ENCODE measurements at places on chromosomes 1 and 21.
A peak's percentile ranks its signal among the peaks of the same experiment; 100 is the strongest.

- DNase-seq = no peak
These were observed 4.2 kb downstream of the ADORA3 start for GRCh38 chr1:111499026-111499785.

DNA sequence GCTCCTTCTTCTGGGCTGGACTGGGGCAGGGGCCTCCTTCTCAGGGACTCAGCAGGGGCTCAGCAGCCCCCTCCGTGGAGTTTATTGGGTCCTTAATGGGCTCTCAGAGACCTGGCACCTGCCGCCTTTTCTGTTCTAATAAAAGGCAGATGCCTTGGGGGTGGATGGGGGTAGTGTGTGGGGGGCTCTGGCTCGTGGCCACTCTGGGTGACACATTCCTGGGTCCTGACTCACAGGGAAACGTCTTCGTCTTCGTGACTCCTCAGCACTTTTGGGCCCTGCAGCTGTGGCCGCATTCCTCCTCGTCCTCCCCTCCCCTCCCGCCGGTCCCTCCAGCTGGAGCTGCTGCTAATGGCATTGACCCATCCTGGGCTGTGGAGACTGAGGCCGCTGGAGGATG lies 107.8 kb upstream of the WNT4 start:
- DNase-seq = no peak

- no peak for DNase-seq
These were observed 804.6 kb upstream of the ADGRL4 start for GRCh38 chr1:79811173-79811572.

DNA sequence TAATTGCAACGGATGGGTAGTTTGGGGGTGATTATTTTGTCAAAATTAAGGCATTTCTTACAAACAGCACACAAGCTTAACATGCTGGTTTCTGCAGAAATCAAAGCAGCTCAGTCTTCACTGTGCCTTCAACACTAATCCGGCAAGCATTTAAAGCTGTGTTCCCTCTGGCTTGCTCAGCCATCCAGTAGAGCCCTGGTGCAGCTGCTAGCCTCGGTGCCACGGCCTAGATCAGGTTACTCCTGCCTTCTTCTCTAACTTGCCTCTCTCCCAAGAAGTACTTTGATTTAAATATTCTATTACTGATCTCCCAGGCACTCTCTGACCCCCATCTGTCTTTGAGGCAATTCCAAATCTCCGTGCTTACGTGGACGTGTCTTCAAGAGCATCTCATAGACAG lies 85.6 kb downstream of the GREM2 start:
- DNase-seq = no peak

DNA sequence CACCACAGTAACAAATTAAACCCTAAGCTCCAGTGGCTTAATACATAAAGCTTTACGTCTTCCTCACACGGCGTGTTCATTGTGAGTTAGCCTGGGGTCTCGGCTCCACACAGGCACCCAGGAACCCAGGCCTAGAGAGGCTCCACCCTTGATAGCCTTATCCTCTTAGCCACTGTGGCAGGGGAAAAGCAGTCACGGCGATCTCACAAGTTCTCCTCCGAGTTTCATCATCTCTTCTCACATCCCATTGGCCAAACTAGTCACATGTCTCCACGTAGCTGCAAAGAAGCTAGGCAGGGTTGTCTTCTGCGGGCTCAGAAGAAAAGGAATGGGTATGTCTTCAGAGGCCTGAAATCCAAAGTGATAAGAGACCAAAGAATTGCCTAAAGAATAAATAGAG lies 122.3 kb upstream of the GRIK3 start:
- no peak for DNase-seq

DNA sequence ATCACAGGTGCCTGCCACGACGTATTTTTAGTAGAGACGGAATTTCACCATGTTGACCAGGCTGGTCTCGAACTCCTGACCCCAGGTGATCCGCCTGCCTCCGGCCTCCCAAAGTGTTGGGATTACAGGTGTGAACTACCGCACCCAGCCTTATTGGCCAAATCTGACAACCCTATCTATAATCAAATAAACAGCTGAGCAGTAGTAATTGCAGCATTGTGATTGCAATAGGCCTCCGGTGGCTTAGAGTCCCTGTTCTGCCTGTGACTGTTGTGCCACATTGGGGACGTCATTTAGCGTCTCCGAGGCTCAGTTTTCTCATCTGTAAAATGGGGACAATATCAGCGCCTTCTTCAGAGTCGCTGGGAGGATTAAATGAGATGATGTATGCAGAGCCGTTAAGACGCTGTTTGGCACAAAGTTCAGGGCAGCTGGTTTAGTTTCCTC lies 569 bp upstream of the CAPN2 start:
- DNase-seq = no peak

- peak; percentile 64 for DNase-seq
These were observed 38.6 kb upstream of the RCAN3 start for GRCh38 chr1:24463776-24464735.

- no peak for DNase-seq
These were observed 7.9 kb downstream of the SORT1 start for GRCh38 chr1:109389638-109390341.

GRCh38 chr1:199508653-199509052 lies 518.9 kb upstream of the NR5A2 start:
- no peak for DNase-seq

DNA sequence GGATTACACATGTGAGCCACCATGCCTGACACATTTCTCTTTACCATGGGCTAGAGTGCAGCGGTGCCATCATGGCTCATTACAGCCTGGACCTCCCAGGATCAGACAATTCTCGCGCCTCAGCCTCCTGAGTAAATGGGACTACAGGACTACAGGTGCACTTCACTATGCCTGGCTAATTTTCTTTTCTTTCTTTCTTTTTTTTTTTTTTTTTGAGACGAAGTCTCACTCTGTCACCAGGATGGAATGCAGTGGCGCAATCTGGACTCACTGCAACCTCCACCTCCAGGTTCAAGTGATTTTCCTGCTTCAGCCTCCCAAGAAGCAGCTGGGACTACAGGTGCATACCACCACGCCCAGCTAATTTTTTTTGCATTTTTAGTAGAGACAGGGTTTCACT lies 14.8 kb upstream of the KIF1B start:
- DNase-seq = no peak

- DNase-seq = no peak
These were observed 2.6 kb downstream of the PRDM2 start for GRCh38 chr1:13702425-13703127.

DNA sequence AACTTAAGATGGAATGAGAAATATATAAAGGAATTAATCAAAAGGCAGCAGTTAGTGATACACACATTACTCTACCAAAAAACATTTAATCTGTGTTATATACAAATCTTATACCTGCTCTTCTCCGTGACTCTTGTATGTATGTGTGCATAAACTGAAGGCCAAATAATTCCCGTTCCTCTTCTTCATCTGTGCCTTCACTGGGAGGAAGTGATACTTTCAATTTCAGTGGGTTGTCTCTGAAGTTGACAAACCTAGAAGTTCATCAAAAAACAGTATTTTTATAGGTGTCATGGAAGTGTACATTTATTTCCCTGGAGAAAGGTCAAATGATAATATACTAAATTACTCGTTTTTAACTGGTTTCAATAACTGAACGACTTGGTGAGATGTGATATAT lies 19.3 kb downstream of the TRMT13 start:
- no peak for DNase-seq

DNA sequence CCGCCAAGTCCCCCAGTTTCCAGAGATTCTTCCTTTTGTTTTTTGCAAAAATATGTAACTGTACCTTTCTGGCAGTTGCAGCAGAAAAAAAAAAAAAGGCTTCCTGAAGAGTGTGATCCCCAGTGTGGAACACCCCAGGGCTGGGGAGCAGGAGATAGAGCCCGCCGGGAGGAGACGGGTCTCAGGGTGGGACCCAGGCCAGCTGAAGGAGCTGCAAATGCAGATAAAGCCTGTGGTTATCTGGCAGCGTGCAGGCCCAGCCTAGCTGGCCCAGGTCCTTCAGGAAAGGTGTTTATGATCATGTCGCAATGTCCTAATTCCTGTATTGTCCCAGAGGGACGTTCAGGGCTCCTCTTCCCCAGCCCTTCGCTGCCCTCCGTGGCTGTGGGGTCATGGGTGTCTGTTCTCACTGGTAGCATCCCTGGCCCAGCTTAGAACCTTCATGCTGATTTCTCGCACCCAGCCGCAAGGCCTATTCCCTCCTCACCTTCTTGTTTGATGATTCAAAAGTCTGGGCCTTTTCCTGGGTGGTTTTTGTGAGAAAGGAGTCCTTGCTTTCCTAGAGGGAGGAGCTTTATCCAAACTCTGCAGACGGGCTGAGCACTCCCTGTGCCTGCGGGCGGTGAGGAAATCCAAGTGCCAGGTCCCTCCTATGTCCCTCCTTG lies 26.2 kb downstream of the RNF187 start:
- no peak for DNase-seq

DNA sequence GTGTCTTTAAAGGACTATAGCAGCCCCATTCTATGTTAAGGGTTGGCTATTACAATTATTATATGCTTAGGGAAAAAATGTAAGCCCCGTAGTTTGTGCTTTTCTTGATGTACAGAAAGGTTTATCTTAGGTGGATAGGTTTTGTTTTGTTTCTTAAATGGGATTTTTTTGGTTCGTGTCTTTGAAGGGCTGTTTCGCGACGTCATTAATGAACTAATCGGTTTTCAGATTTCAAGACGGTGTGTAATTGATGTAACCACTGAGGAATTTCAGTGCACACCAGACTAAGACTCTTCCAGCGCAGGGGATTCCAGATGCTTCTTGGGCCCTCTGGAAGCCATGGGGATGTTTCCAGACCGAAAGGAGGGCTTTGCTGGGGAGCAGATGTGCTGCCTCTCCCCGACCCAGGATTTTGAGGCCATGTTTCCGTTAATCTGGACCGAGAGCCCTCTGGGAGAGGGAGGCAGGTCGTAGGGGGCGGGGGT lies 4.8 kb upstream of the SIM2 start:
- DNase-seq = no peak

DNA sequence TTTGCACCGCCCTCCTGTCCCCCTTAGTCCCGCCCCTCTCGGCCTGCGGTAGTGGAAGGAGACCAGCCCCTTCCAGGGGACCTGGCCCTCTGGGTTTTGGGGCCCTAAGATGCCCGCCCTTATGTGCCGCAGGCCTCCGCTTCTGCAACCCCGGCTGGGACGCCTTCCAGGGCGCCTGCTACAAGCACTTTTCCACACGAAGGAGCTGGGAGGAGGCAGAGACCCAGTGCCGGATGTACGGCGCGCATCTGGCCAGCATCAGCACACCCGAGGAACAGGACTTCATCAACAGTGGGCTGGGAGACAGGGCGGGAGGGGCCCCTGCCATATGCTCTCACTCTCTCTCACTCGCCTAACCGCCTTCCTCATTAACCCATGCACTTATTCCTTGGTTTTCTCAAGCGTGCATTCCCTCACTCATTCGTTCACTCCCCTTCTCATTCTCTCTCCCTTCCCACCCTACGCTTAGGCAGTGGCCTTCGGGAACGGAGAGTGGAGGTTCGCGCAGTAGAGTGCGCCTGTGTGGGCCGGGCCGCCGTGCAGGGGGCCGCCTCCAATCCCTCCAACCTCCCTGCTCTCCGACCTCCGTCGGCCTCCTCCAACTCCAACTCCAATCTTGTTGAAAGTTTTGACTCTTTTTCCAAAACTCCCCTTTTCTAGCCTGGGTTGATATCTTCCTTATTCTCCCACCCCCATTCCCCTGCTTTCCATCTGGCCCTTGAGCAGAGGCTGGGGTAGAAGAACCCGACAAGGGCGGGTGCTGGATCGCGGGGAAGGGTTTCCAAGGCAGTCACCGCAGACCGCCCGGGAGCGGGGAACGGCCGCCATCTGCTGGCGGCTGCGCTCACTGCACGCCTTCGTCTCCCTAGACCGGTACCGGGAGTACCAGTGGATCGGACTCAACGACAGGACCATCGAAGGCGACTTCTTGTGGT lies 15.2 kb downstream of the BCAN start:
- DNase-seq = no peak

DNA sequence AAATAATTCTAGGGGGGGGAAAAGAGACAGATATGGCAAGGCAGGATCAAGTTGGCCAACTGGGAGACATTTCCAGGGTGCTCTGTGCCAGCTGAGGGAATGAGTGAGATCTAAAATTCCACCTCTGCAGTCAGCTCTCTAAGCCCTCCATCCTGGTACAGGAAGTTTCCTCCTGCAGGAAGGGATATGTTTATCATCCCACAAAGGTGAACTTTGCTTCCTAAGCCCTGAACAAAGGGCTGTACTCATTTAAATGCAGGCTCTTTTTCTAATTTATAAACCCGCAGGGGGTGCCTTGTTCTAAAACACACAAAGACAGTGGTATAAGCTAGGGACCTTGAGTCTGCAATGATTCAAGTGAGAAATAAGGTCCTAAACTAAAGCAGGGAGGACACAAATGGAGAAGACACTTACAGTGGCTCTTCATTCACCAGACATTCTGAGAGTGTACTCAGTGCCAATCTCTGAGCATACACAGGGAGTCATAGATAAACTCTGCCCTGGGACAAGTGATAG lies 3.6 kb upstream of the TNFSF4 start:
- DNase-seq = no peak

DNA sequence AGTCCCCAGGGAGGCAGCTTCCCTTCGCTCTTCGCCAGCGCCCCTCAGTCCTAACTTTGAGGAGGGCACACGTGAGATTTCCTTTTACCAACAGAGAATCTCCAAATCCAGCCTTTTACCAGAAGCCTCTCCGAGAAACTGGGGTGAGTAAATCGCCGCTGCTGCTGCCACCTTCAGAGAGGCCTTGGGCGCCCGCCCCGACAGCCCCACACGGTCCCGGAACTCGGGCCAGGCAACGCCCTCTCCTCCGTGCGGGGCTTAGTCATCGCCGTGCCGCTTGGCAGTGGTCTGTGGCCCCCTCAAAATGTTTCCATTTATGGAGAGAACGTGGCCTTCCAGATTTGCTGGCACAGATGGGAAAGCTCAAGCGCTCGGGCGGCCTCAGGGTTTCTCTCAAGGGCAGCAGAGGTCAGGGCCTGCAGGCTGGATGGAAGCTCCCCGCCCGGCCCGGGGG lies 41.4 kb upstream of the COL6A2 start:
- no peak for DNase-seq

- DNase-seq = no peak
These were observed 87.6 kb downstream of the CATSPERE start for GRCh38 chr1:244548558-244549115.

DNA sequence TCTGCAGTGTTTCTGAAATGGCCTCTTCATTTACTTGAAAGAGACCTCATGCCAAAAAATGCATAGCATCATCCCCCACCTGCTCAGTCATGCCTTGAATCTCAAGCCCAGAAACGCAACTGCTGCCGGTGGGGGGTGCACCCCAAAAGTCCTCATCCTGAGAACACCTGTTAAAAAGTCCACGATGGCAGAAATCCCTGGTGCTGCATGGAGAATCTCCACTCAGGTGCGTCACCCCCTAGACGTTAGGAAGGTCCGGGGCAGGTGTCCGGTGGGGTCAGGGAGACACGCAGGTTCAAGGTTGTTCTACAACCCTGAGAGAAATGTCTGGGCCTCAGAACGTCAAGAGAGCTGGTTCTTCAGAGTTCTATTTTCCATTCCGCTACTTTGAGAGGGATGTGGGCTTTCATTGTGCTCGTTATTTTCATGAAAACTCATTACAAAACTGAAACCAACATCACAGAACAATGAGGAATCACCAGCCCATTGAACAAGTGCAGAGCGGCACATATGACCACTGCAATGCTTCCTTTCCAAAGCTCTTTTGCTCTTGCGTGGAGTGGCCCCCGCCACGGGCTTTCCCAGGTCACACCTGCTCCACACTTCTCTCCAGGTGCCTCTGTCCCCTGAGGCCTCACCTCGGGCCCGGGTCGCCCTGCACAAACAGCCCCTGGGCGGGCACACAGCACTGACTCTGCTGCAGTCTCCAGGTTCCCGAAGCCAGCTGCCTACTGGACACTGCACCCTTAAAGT lies 201.9 kb downstream of the TOMM20 start:
- DNase-seq = no peak

All from NCI-H1436 treated with DMSO at 0.1 percent for 48 hours (cell line).